RWPE2 (cell line): ENCODE measurements at places on chromosomes 1 and 21.

- DNase-seq = no peak
Measured at GRCh38 chr1:202148391-202148790, 3.9 kb upstream of the ARL8A start.

- DNase-seq = no peak
Measured at GRCh38 chr1:219724440-219724839, 111.5 kb upstream of the ZC3H11B start.

DNA sequence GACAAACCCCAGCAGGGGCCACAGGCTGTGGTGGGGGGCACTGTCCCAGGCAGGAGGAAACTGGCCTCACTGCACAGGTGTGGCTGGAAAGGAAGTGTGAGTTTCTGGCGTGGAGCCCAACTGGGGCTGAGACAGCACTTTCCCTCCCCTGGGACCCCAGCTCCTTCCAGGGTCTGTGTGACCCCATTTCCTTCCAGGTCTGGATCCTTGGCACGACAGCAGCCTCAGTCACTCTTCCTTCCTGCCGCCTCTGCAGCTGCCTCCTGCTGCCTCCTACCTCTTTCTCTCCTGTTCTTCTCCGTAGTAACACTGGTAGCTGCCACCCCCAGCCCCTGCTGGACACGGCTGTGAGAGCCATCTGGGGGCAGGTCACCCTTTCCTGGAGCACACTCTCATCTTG lies 88.0 kb downstream of the SIK1 start:
- no peak for DNase-seq

- DNase-seq = no peak
Measured at GRCh38 chr1:196209265-196209664, 399.0 kb downstream of the KCNT2 start.

- DNase-seq = no peak
Measured at GRCh38 chr1:6260961-6261614, at the start of gene GPR153. Gene GPR153, minus strand, starts transcription at chr1:6261098. Its CDS starts 6,193 bp downstream, at chr1:6254905.

GRCh38 chr1:3264456-3264855 lies 190.0 kb upstream of the ARHGEF16 start:
- no peak for DNase-seq

DNA sequence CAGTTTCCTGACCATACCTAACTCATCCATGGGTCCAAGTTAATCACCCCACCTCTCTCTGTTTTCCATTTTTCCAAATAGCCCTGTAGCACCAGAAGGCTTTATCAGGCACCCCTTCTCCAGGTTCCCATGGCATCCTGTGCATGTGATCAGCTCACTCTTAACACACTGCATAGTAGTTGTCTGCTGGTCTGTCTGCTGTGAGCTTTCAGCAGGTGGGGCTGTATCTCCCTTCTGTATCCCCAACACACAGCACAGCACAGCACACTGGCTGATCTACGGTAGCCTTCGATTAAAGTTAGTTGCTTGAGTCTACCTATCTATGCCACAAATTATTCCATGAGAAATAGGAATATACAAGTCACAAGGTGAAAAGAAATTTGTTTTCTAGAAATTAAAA lies 54.3 kb upstream of the C1orf198 start:
- no peak for DNase-seq

DNA sequence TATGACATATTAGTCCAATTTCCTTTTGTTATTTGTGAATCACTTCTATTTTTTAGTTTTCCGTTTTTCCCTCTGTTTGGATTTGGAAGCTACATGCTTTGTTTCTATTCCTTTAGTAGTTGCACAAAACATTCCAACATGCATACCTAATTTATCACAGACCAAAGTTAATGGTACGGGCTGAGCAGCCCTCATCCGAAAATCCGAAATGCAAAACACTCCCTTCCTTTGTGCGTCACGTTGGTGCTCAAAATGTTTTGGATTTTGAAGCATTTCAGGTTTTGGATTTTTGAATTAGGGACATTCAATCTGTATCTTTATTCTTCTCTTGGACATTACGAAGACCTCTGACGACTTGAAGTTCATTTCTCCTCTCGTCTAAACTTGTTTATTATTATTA lies 124.8 kb downstream of the PCNX2 start:
- no peak for DNase-seq
